Astrocyte of the cerebellum (primary cell): ENCODE measurements at places on chromosomes 4 and X.

GRCh38 chr4:77734928-77735327 lies 84.2 kb downstream of the CNOT6L start:
- peak; percentile 38 for DNase-seq

DNA sequence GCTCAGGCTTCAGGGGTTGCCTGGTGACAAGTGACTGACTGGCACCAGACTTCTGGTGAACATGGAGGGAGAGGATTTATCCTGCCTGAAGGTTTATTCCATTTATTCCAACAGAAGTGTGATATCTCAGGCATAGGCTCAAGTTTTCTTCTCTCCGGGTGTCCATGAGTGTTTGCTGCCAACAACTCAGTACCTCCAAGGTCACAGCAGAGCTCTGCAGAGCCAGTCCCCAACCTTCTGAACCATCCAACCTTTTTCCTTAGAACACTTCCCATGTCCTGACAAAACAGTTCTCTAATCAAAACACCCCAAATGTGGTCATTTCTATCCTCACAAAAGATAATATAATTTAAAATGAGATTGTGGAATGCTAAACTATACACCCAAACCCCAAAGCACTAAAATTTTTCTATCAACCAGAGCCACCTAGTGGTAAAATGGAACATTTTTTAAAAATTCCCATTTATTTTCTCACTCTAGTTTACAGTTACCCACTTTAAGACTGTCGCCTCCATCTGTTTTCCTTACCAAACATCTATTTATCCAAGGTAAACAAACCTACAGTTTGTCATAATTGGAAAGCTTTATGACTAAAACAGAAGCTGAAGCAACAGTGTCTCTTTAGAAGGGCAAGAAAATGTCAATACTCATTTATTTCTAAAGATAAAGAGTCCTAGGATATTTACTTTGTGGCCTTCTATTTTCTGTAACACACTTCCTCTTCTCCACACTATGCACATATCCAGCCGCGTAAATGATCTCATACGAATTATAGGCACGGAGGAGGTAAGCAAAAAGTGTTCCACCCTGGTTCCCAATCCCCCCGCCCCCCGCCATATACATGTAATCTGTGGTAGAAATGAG lies 39.5 kb downstream of the TMEM154 start:
- DNase-seq, result no peak

DNA sequence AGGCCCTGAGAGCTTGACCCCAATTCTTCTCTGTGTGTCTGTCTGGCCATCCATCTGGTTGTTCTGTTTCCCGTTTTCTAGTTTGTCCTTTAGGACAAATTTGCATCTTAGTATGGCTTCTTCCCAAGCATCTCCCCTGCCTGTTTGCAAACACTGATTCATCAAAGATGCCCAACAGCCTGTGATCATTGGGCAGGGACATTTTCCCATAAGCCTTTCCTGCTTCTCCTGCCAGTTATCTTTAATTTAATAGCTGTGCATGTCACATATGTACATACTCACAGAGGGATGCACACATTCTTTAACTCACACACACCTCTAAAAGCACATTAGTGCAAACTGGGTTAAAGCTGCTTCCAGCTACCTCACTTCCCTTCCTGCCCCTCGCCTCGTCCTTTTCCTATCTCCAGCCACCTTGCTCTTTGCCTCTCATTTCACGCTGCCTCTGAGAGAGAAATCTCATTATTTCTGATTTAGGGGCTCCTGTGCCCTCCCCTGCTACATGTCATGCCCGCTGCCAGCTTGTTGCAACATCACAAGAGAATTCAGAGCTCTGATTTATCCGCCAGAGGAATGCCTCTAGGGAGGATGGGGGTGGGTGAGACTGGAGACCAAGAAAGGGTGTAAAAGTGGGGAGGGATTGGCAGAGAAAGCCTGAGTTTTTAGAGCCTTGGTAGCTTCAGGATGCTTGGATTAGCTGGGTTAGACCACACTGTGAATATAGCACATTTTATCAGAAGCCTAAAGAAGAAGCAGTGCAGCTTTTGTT lies 100.6 kb downstream of the NHS start:
- DNase-seq, result no peak

GRCh38 chr4:163949976-163950601 lies 455.6 kb downstream of the TMA16 start:
- no peak for DNase-seq

DNA sequence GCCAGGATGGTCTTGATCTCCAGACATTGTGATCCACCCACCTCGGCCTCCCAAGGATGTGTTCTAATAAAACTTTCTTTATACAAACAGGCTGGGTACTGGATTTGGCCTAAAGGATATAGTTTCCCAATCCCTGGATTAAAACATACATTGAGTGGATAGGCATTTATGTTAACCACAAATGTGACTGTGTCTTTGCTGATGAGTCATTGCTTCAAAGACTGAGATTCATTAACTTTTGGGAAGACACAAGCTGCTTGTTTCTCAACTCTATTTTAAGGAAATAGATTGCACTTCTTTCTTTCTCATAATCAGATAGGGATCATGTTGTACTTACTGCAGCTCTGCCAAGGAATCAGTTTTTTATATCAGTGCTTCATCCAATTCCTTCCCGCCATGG lies 131.3 kb upstream of the AGA start:
- peak; percentile 42 for DNase-seq

DNA sequence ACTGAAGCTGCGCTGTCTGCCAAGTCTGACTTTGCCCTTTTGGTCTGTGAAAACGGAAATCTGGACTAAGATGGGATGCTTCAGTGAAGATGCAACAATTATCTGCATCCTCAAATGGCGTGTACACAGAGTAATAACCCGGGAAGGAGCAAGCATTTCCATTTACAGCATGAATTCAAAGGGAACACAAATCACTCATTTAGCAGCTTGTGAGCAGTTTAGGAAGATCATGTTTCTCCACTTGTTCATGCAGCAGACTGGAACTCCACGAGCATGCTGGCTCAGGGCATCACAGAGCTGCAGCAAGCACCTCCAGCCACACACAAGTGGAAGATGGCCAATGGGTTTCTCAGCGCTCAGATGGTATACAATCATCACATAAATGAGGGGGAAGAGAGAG lies 175.5 kb downstream of the NLGN4X start:
- DNase-seq, result no peak

DNA sequence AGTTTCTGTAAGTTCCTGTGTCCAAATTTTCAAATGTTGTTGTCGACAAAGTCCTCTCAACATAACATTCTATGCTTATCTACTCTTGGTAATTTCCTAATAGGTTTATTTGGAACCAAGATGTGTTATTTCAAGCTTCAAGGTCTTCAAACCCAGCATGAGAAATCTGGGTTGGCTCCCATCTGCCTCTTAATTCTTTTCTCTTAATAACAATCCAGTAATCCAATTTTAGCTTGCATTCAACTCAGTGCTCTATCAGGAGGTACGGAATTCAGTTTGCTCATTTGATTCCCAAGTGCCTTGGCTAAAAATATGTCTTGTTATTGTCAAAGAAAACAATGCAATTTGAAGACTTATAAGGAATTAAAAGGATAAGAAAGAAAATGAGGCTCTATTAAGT lies 235.5 kb upstream of the MID1 start:
- DNase-seq, result no peak

GRCh38 chrX:151736685-151737084 lies 2.1 kb downstream of the CNGA2 start:
- no peak for DNase-seq

DNA sequence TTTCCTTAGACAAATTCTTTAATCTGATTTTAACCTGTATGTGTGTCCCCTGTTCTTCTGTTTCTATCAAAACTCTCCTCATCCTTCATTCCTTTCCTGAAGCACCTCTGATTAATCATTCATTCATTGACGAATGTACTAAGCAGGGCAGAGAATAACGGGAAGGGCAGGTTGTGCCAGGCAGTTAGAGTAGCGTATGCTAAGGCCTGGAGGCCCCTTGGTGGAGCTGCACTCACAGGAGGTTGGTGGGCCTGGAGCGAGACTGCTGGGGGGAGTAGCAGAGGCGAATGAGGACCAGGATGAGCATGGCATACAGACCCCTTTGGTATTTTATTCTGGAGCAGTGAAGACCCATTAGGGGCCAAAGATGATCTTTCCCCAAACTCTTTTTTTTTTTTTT lies 22.5 kb downstream of the PTTG2 start:
- no peak for DNase-seq

DNA sequence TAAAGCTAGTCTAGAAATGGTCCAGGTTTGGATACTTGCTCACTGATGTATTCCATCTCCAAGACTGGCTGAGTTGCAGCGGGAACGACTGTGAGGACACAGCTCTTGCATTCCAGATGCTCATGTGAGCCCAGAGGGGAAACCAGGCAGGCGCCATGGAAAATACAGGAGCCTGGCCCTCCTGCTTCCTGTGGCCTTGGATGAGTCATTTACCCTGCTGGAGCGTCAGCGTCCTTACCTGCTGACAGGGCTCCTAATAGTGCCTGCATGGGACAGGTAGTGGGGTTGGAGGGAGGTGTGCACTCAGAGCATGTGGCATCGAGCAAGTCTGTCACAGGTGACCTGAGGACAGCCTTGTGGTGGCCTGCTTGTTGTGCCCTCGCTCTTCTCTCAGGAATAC lies 69.4 kb downstream of the NSG1 start:
- DNase-seq, result no peak

GRCh38 chr4:525660-526059 lies 26.6 kb downstream of the PIGG start:
- DNase-seq, result no peak

- no peak for DNase-seq
Measured at GRCh38 chrX:36407836-36408235, 488.3 kb downstream of the CFAP47 start.

GRCh38 chrX:139692506-139692849 lies 15.5 kb downstream of the MCF2 start:
- no peak for DNase-seq

DNA sequence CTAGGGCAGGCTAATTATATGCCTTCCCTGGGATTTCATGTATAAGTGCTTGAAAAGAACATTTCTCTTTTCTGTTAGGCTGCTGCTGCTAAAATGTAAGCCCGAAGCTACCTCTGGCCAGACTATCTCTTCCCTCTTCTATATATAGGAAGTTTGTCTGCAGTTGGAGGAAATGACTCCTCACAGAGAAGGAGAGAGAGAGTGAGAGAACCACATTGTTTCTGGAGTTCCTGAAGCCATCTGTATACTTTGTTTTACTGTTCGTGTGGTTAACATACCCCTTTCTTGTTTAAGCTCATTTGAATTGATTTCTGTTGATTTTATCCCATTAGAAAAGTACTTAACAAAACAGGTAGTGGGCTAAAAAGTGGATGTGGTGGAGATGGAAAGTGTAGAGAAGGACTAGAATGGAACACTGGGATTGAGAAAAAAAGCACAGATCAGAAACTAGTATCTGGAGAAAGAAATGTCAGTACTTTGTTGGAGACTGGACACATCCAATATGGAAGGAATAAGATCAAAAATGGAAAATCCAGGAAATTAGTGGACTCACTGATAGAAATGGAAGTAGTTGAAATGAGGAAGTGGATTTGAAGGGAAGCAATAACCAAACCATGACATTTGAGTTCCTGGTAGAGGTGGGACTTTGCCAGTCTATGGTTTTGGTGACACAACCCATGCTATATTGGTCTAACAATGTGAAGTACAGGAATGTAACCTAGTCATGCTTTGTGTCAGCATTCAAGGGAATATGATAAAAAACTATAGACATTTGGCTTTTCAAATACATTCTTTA lies 112.6 kb downstream of the TMA16 start:
- DNase-seq, result no peak

DNA sequence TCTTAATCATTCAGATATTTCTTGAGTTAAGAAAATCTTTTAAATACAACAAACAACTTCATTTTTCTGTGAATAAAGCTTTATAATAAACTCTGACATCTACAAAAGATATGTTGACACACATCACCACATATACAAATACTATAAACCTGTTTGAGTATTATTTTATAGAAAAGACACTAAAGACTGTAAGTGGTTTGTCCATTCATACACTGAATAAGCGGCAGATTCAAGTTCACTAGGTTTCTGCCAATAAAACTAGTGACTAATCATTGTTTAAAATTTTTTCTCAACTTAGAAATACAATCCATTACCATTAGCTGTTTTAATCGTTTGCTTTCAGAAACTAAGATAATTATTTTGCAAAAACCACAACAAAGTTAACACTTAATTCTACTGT lies 1900.0 kb downstream of the C4orf33 start:
- no peak for DNase-seq

GRCh38 chrX:47902161-47902560 lies 65.5 kb downstream of the ZNF81 start:
- DNase-seq, result no peak

DNA sequence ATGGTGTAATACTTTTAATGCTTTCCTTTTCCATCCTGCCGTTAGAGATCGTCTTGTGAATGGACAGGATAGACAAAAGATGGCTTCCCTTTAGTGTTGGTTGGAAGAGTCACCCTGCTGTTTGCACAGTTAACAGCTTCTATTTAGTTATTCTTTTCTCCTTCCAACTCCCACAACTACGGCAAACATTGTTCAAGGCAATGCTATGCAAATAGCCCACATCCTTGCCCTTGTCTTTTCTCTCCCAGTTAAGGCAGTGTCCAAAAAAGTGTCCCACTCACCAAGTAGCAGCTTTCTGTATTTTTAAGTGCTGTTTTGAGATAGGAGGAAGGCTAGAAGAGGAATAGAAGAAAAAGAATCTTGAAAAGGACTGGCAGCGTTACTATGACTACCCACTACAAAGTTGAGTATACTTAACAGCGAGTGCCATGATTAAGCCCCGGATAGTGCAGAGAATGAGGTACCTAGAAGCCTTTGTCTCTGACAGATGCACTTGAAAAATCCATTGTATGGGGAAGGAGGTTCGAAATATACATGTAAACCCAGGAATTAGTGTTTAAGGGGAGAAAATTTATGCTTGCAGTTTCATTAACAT lies 12.1 kb upstream of the RUFY3 start:
- no peak for DNase-seq

DNA sequence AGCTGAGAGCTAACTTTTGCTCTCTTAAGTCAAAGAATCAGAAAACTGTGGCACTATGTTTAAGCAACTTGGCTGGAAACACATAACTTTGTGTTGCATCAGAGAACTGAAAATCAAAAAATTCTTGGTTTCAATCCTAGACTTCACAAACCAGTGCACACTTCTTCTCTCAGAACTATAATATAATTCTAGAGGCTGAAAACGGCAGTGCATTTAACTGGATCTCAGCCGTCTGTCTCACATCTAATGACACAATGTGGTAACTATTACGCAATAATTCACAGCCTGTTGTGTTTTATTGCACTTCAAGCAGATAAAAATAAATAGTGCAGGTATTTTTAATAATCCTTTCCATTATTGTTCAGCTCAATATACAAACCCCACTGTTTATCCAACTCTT lies 260.6 kb upstream of the DIAPH2 start:
- DNase-seq, result no peak

DNA sequence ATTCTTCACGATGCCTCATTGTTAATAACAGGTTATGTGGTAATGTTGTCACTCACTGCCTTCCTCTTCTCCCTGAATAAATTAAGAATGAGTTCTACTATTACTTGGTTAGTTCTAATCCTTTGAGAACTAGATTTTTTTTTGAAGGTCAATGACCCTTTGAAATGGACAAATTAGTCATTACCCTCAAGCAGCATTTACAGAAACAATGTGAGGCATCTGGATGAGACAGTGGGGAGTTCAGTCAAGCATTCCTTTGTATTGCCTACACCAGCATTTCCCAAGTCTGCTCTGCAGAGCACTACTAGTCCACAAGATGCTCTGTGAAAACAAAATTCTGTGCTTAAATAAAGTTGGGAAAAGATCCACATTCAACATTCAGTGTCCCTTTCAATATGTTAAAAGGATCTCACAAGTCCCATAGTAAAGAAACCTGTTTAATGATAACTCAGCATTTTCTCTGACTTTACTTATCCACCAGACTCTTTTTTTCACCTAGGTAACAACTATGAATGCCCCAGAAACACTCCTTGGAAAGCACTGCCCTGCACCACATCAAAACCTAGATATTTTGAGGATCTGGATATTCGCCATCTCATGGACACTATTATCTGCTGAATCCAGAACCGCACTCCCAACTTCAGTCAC lies 60.6 kb downstream of the CHRDL1 start:
- DNase-seq, result peak; percentile 59
